ENCODE measurements at places on chromosomes 2 and 18.

GRCh38 chr2:237128026-237128703 is 42.5 kb downstream of the COPS8 start:
- no peak for DNase-seq

DNA sequence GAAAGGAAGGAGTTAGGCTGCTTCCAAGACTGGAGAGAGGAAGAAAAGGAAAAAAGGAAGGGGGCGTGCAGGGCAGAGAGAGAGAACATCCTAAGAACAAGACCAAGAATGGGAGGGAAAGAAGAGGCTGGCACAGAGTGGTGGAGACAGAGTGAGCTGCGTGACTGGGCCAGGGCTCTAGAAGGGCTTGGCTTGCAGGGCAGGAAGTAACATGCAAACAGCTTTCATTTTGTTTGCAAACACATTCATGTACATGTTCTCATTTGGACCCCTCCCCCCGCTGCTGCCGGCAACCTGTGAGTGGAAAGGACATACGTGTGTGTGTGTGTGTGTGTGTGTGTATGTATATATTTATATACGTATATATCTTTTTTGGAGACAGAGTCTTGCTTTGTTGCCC is 46.8 kb upstream of the DNMT3A start:
- DNase-seq: no peak

GRCh38 chr2:147232225-147232669 is 612.6 kb upstream of the ACVR2A start:
- no peak for DNase-seq

- no peak for DNase-seq
Observed at GRCh38 chr2:233482616-233483015, 84.0 kb downstream of the USP40 start.

DNA sequence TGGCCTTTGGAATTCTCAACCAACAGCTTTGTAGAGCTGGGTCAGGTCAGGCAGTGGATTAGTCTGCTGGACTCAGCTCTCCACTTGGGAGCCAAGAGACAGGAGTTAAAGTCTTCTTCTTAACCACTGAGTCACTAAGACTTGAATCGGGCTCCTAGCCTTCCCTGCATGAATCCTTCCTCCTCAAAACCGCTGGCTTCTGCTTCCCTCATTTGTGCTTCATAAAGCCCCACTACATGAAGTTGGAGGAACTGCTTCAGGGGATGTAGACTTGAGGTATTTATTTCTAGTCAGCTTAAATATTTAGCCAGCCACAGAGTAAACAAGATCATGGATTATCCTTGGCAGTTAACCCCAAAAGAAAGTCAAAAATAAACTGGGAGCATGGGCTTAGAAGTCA is 536.3 kb upstream of the TNP1 start:
- no peak for DNase-seq

DNA sequence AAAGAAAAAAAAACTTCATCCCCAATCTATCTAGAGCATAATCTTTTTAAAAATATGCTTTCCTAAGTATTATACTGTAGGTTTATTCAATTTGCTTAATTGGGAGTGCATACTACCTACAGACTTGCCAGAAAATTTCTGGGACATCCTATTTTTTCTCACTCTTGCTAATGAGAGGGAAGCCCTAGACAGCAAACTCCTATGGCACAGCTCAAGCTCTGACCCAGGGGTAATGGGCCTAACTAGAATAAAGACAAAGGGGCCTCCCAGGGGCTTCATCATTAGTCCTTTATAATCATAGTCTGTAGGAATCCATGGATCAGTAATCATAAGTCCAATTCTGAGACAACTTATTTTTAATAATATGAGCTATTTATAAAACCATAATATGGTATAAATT is 142.6 kb upstream of the ITGA4 start:
- no peak for DNase-seq

DNA sequence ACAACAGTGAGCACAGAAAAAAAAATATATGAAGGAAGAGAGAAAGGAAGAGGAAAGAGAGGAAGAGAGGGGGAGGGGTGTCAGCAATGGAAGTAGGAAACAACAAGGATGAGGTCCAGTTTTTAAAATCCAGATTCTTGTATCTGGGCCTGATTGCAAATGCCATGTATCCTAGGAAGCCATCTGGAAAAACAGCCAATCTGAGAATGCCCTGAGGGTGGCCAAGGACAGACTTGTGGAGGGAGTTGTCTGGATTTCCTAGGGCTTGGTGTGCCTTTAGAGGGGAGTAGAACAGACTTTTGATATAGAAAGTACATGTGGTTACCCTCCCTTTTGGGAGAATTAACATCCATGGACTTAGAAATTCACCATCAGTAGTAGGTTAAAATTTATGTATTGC is 47.1 kb downstream of the PRKCE start:
- DNase-seq: no peak
